AG09319 (cell line): ENCODE measurements at places on chromosomes 12 and 14.
A peak's percentile ranks its signal among the peaks of the same experiment; 100 is the strongest.

DNA sequence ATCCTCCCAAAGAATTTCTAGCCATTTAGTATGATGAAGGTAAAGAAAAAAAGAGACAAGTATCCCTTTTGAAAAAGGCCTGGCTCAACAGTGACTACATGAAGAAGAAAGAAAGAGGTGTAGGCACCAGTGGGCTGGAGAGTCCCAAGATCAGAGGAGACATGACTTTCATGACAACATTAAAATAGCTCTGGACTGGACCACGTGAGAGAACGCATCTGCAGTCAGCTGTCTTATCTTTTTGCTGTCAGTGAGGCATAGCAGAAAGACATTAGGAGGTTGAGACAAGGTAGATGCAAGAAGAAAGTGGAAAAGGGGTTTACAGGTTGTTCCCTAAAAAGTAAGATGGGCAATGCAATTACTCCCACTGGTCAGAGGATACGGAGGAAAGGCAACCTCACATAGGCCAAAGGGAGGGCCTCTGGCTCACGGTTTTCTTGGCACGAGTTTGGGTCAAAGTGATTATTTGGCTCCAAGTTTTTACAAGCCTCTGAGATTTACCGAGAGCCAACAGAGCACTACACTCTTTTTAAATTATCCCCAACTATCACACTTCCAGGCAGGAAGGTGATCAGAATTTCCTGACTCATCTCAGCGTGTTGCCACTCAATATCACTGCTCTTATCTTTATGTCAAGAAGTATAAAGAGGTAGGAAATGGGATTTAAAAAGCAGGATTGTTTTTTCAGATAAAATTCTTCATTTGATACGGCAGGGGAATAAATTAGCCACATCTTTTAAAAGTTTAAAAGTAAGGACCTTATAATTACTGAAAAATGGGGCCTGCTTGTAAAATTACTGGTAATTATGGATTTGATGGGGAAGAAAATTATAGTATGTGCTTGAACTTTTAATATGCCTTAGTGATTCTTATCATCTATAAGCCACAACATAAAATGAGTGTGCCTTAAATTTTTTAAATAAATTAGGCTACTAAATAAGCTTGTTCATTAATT is 29.2 kb downstream of the TMTC1 start:
- no peak for DNase-seq

DNA sequence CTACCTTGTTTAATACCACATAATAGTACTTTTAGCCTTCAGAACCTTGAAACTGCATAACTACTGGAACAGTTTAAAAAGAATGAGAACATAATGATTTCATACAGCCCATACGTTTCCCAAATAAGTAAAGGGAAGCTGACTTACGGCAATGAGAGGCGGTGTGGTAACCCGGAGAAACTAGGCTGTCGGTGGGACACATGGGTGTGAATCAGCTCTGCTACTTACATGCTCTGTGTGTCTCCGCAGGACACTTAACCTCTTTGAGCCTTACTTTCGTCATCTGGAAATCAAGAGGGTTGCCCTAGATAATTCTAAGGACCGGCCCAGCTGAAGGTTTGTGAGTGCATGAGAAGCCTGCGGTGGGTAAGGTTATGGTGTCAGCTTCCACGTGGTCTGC is 49.3 kb upstream of the PLEKHG3 start:
- DNase-seq: no peak

DNA sequence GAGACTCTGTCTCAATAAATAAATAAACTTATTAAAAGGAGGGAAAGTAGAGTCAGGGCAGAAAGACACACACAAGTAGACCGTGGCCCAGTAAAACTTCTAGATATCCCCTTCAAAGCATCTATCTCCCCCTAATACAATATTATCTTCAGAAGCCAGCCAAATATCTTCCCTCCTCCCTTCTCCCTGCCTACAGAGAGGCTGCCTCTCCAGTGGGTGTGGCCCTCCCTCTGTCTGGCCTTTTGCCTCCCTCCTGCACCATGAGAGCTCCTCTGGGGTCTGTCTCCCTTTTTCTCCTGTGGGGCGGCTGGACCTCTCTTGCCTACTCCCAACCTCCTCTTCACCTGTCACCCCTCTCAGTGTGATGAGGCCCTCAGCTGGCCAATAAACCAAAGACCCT is 139.2 kb downstream of the EGLN3 start:
- no peak for DNase-seq

DNA sequence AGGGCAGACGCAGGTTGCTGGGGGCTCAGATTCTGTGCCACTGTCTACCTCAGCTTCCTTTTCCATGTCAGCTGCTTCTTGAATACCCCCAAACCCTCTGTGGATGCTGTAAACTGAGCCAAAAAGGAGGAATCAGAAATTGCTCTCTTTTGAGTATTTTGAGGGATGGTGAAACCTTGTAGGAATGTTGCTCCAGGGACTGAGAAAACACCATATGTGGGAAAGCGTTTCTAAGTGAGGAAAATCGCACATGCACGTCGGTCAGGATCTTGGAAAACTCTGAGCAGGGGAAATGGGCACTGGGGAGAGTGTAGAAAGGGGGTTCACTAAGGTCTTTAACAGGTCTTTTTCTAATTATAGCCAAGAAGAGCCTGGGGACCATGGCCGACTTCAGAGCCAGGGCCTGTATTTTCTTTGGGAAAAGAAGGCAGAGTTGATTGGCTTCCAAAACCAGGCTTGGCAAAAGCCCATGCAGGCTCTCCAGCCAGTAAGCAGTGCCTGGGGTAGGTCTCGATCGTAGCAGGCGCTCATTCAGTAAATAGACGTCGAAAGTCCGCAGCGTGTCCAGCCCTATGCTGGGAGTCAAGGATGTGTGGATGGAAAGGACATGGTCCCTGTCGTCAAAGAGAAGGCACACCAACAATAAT is 58.0 kb downstream of the NTF3 start:
- no peak for DNase-seq

DNA sequence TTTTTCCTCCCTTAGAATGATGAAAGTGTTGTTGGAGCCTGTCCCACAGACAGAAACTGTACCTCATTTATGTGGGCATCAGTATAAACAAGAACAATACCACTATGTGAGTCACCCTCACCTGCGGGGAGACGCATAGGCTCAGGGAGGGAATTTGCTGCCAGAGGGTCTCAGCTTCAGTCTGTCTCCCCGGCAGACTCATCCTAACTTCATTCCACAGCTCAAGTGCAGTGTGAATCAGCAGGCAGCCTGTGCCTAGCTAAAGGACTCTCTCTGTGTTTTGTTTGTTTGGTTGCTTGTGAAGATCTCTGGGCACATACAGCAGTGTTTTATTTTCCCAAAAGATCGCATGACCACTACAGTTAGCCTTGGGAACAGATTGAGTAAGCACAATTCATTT is 98.9 kb downstream of the PRKCH start:
- no peak for DNase-seq

- DNase-seq: no peak
Observed at GRCh38 chr12:123077298-123078119, 73.4 kb downstream of the PITPNM2 start.

DNA sequence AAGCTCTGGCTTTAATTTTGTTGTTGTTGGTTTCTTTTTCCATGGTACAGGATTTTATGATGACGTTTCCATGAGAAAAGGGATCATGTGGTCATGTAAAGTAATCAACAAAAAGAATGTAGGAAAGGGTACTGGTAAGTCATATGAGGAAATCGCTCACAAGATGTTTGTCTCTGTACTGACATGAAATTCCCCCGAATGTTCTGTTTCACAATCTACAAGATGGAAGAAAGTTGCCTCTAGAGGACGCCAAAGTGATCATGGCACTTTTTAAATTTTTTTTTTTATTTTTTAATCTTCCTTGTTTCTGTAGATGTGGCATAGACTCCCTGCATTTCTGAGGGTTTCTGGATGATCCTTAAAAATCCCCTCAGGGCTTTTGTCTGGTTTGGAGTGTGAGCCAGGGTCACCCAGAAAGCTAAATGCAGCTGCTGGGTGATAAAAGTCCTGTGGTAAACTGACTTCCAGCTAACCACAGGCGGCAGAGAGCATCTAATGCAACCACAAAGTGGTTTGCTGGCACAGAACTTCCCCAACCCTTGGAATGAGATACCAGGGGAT is 393.5 kb downstream of the CCDC91 start:
- DNase-seq: peak; percentile 30

DNA sequence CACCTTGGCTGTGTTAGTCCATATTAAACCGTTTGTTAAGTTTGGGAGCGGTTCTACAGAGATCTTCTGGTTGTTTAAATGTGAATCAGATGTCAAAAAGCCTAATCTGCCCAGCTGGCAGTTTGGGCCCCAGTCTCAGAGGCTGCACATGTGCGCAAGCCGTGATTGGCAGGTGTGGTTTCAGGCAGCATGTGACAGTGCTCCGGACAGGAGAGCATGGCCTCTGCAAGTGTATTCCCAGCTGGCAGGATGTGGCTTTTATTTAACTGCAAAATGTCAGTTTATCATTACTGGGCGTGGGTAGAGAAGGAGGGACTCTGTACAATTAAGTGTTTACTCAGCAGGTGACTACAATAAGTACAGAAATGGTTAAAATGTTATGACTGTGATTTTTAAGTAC is 77.5 kb downstream of the PELI2 start:
- peak; percentile 28 for DNase-seq

- no peak for DNase-seq
Observed at GRCh38 chr12:108611884-108612415, 14.1 kb upstream of the TMEM119 start.

- no peak for DNase-seq
Observed at GRCh38 chr12:119594399-119594730, 791 bp downstream of the TMEM233 start.

- DNase-seq: no peak
Observed at GRCh38 chr14:83425706-83426105, 1892.1 kb upstream of the SEL1L start.

GRCh38 chr14:20460458-20461224 is 593 bp downstream of the PIP4P1 start:
- DNase-seq: no peak

DNA sequence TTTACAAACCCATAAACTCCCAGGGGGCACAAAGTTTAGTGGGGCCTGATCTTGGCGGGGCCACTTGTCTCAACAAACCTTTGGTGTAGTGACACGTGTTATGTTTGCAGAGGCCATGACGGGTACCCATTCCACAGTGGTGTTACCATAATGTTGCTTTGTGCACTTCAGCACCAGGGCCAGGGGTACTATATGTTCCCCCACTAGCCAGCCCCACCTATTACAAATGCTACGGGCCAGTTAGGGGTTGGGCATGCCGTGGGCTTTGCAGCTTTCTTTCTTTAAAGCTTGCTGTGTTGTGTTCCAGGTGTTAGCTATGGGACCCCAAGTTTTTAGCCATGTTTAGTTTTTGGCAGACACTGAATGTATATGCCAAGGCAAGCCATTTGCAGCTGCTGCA is 30.8 kb upstream of the G2E3 start:
- no peak for DNase-seq

- no peak for DNase-seq
Observed at GRCh38 chr12:14850929-14851663, 7.8 kb upstream of the ART4 start.

- no peak for DNase-seq
Observed at GRCh38 chr12:104150416-104150815, 12.4 kb upstream of the NFYB start.

GRCh38 chr14:80239631-80240030 is 28.3 kb upstream of the DIO2 start:
- DNase-seq: no peak

DNA sequence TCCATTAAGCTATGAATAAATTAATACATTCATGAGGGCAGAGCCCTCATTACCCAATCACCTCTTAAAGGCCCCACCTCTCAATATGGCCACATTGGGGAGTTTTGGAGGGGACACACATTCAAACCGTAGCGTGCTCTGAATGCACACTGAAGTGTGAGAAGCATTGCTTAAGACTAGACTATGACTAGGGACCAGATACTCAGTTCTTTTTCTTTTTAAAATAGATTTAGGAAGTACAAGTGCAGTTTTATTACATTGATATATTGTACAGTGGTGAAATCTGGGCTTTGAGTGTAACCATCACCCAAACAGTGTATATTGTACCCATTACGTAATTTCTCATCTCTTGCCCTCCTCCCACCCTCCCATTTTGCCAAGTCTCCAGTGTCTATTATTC is 21.0 kb upstream of the JDP2 start:
- no peak for DNase-seq

- DNase-seq: no peak
Observed at GRCh38 chr14:91322623-91323022, 78.1 kb upstream of the GPR68 start.

GRCh38 chr14:22210026-22210425 is 379.0 kb downstream of the DAD1 start:
- no peak for DNase-seq

GRCh38 chr14:50233951-50234250 is 2.5 kb upstream of the SOS2 start:
- DNase-seq: no peak

GRCh38 chr14:21102521-21103410 is 1.9 kb downstream of the TMEM253 start:
- no peak for DNase-seq

DNA sequence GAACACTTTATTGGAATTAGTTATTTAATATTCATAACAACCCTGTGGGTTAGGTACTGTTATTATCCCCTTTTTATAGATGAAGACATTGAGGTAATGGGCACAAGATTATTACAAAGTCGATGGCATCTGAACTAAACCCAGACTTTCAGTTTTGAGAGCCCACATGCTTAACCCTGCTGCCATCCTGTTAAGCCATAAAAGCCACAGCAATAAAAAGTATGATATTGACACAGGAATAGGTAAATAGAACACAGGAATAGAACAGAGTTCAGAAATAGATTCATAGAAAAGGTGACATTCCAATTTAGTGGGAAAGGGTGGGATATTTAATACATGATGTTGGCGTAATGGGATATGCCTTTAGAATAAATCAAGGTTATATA is 119.8 kb downstream of the SLC38A1 start:
- no peak for DNase-seq

GRCh38 chr12:108237272-108237671 is 101.8 kb downstream of the CMKLR1 start:
- DNase-seq: no peak

GRCh38 chr12:25421651-25422167 is 131.4 kb downstream of the LMNTD1 start:
- no peak for DNase-seq
